ENCODE measurements at places on chromosomes 2 and 18.

- no peak for DNase-seq
These were observed 167.9 kb downstream of the TCF4 start for GRCh38 chr18:55419947-55420664.

- no peak for DNase-seq
These were observed 69.9 kb downstream of the RTTN start for GRCh38 chr18:70135604-70136003.

DNA sequence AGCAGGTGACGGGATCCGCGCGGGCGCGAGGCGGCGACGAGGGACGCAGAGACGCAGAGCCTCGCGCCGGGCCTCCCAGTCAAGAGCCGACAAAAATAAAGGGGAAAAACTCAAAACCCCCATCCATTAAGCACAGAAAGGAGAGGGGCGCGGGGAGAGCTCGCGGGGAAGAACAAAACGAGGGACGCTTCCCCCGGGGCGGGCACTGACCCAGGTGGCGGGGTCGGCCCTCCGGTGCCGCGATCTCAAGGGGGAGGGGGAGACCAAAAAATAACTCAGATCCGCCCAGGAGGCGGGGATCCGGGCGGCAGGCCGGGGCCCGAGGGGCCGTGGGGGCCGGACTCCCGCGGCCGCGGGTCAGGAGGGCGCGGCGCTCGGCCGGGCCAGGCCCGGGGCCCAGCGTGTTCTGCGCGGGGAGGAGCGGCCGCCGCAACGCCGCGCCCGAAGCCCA, 597 bp downstream of the RNF103 start:
- DNase-seq: no peak

- no peak for DNase-seq
These were observed 649 bp downstream of the ESCO1 start for GRCh38 chr18:21599585-21600525.

- no peak for DNase-seq
These were observed 473.1 kb upstream of the TCF4 start for GRCh38 chr18:56060967-56061541.

DNA sequence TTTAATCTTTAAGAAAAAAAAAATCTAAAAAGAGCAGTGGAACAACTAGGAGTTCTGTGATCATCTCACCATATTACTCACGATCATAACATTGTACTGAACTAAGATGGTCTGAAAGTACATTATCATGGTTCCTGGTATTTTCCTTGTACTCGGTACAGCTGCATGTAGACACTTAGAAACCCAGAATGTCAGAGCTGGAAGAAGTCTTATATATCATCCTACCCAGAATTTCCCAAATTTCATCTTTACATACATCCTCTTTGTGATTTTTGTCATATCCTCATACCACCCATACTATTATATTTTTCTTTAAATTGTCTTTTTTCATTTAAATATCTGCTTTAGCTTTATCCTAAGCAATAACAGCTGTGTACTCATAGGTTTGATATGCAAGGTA, 12.4 kb upstream of the ST3GAL5 start:
- no peak for DNase-seq

DNA sequence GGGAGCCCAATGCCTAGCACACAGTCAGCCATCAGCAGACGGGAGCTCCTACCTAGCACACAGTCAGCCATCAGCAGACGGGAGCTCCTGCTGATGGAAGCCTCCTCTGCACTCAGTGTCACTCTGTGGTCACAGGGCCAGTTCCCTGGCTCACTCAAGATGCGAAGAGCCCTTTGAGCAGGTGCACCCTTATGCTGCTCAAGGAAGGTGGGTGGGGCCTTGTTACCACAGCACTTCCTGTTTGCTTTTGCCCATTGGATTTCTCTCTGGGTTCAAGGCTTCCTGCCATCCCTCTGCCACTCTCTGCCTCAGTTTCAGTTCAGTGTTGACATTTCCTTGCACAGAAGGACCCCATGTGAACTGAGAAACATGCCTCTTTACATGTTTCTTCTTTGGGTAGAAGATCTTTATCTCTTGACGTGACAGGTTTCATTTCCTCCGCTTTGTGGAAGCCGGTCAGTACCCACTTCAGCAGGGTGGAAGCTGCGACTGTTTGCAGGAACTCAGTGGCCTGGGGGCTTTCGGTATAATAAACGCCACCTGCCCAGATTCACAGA, 11.6 kb downstream of the TRIB2 start:
- DNase-seq: no peak

- no peak for DNase-seq
These were observed 597 bp downstream of the PECR start for GRCh38 chr2:216081012-216081411.

GRCh38 chr2:238434846-238435751, 8.4 kb downstream of the ASB1 start:
- no peak for DNase-seq

DNA sequence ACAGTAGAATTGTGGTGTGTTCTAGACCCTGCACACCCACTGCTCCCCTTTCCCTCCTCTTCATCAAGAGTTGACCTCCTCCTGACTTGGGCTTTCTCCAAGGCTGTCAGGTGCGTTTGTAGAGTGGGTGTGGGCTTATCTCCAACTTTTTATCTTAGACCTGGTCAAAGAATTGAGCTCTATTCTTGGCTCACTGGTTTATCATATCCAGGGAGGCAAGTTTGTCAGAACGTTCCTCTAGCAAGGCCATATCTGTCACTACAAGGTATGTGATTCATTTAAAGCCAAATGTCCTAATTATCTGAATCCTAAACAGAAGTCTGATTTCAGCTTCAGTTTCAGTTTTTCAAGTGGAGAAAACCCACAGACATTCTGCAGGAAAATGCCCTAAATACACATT, 117.1 kb upstream of the MGAT5 start:
- no peak for DNase-seq

GRCh38 chr2:13996527-13996926, 636.0 kb upstream of the LRATD1 start:
- no peak for DNase-seq

DNA sequence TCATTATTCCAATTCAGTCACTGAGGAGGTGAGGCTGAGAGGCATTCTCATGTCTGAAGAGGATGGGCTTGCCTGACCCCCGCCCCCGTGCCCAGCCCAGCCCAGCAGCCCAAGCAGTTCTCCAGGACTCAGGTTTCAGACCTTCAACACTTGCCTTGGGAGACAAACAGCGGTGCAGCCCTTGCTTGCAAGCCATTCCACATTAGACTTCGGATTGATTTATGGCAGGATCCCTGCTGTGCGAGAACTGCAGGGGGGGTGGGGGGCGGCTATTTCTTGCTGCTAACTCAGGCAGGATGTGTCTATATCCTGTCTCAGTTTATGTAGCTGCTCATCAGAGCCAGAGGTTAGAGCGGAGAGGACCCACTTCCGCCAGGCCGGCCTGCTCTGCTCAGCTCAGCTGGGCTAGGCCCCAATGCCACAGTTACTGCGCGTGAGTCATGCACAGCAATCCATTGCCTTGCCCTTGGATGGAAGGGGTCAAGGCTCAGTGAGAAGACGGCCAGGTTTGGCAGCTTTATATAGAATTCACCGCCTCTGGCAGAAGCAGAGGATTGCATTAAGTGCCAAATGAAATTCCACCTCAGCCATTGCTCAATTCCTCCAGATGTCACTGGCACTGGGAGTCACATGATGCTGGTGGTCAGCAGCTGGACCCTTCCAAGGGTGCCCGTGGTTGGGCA, 1.8 kb downstream of the GYPC start:
- DNase-seq: no peak

GRCh38 chr2:120943403-120944034, 207.9 kb downstream of the GLI2 start:
- no peak for DNase-seq

- no peak for DNase-seq
These were observed 3.5 kb downstream of the SNTG2 start for GRCh38 chr2:953975-954686.

- DNase-seq: no peak
These were observed 262.2 kb downstream of the HDAC4 start for GRCh38 chr2:239138610-239139009.

DNA sequence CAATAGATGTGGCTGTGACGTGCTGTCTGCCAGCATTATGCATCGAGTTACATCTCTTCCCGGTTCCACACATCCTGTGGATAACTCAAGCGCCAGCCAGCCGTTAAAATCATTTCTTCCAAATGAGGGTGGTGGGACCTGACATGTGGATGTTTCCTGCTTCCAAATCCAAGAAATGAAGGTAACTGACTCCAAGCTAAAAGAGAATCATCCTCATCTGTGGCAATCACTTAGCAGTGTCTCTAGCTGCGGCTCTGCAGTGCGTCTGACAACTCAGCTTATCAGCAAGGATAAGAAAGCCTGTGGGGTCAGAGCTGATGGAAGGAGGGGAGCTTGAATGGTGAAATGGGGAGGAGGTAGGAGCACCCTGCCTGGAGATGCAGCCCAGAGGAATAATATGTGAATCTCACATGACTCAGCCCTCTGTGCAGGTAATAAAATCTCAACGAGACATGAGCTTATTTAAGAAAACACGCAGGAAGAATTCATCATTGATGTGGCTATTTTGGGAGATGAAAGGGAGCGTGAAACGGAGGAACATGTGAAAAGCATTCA, 382.2 kb upstream of the TRIB2 start:
- no peak for DNase-seq

- DNase-seq: no peak
These were observed 5.0 kb upstream of the EVA1A start for GRCh38 chr2:75565472-75566462.

- DNase-seq: no peak
These were observed 142.0 kb downstream of the RTP5 start for GRCh38 chr2:242011516-242011915.

GRCh38 chr18:76875390-76876325, 53.3 kb downstream of the ZNF236 start:
- no peak for DNase-seq

- DNase-seq: no peak
These were observed 883 bp downstream of the SMCHD1 start for GRCh38 chr18:2656237-2656980.

DNA sequence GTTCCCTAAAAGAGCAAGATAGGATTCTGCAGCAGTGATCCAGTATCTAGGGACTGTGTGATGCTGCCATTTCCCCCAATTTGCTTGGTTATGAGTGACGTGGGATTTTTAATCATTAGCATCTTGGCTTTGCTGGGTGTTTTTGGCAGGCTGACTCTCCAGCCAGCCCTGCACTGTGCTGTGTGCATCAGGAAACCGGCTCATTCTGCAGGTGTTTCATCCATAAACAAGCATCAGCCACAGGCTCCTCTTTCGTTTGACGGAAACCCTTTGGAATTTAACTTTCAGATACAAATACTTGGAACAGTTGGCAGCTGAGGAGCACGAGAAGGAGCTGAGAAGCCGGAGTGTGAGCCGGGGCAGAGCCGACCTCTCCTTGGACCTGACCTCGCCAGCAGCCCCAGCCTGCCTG, 135.9 kb downstream of the TPGS2 start:
- no peak for DNase-seq

DNA sequence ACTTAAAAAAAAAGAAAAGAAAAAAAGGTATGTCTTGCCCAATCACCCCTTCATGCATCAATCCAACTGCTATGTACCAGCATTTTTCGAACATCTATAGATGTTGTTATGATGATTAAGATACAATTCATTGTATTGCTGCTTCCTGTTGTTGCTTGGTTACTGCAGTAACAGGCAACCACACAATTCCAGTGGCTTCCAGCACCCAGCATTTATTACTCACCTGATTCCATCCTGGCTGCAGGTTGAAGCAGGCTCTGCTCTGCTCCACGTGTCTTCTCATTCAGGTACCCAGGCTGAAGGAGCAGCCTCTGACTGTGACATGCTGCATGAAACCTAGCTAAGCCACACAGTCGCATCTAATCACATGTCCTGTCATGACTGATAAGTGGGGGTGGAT, 196.9 kb downstream of the INO80D start:
- DNase-seq: no peak

- no peak for DNase-seq
These were observed 582.3 kb downstream of the SLC4A3 start for GRCh38 chr2:220209751-220210150.

- DNase-seq: no peak
These were observed 48.4 kb upstream of the B3GNT7 start for GRCh38 chr2:231347081-231347480.

- DNase-seq: no peak
These were observed 3.4 kb downstream of the XIRP2 start for GRCh38 chr2:166891727-166892126.

DNA sequence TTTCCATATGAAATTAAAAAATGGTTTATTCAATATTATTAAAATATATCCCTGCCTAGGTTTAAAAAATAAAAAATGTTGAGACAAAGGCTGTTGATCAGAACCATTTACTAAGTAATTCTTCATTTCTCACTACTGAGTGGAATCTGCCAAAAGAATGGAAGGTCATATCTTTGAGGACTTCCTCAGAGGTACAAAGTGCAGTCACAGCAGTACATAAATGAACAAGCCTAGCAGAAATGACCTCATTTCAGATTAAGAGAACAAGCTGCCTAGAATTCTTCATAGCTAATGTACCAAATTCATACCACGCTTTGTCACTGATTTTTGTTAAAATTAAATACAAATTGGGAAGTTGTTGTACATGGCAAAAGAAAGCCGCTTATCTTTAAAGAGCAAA, 318.9 kb upstream of the TFPI start:
- DNase-seq: no peak

DNA sequence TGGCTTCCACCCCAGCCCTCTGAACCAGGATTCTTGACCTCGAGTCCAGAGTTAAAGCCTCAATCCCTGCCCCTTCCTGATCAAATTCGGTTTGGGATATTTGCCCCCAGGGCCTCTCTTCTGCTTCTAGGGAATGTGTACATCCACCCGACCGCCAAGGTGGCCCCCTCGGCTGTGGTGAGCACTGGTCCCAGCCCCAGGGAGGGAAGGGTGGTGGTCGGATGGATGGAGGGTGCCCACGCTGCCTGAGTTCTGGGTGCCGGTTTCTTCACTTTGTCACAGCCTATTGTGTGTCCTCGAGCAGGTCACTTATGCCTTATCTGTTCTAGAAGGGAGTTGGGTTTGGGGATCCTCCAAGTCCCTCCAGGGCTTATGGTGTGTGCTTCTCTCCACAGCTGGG, 6.9 kb downstream of the GMPPA start:
- no peak for DNase-seq

GRCh38 chr2:130819226-130819607, 17.5 kb upstream of the ARHGEF4 start:
- DNase-seq: no peak

DNA sequence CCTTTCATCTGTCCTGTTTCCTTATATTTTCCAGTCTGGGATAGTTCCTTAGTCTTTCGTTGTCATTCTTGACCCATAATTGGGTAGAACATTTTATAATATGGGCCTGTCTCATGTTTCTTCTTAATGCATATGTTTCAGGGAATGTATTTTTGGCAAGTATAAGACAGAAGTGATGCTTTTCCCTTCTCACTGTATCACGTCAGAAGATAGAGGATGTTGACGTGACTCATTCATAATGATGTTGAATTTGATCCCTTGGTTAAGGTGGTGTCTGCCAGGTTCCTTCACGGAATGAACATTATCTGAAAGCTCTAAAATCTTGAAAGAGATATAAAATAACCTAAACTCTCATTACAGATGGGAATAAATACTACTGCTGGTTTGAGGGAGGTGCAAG, 18.8 kb downstream of the CDH7 start:
- DNase-seq: no peak
